ENCODE measurements at places on chromosomes 4 and X.

- DNase-seq: no peak
These were observed 114.2 kb downstream of the CDS1 start for GRCh38 chr4:84697159-84697558.

- no peak for DNase-seq
These were observed 89.0 kb downstream of the TRAPPC11 start for GRCh38 chr4:183747931-183748670.

GRCh38 chrX:72120837-72121236, 10.9 kb downstream of the RTL5 start:
- no peak for DNase-seq

DNA sequence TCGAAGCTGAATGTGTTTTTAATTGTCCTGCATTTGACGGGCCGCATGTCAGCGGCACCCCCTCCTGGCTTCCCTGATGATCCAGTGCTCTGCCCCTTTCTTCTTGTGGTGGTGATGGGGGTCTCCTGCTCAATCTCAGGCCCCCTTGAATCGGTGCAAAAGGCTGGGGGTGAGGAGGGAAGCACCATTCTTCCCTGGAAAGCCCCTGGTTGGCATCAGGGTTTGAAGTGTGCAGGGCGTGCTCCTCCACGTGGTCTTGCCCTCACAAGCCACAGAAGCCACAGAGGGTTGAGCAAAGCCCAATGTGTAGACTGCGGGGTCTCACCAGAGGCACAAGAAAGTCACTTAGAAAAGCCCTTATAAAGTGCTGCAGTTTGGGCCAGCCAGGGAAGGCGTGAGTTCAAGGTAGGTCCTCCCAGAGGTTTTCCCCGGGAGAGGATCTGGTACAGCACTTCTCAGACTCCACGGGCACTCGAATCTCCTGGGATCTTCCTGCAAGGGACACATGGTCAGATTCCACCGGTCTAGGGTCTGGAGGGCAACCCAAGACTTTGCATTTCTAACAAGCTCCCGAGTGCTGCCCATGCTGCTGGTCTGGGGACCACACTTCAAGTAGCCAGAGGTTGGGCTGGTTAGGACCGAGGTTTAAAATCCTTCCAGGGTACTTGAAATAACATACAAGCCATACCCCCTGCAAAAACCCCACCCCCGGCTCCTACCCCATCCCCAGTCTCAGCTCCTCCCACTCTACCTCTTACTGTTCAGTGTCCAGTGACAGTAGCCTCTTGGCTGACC, 35.1 kb downstream of the PSAPL1 start:
- DNase-seq: no peak

DNA sequence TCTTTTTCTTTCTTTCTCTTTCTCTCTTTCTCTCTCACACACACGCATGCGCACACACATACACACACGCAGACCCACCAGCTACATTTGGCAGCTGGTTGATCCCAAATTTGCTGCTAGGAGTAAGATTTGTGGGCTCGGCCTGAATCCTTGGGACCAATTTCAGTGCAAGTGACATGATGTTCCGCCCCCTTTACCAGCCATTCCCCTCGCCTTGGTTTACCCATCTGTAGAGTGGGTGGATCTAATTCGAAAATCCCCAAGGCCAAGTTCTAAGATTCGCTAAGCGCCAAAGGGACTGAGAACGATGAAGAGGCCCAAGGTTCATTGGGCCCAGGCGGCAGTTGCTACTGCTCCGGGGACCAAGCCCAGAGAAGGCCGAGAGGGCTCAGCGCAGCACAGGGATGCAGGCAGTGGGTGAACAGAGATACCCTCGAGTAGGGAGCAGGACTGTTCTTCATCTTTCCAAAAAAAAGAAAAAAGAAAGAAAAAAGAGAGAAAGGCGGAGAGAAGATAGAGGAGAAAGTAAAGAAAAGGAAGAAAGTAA, 5.8 kb downstream of the NKX3-2 start:
- no peak for DNase-seq

DNA sequence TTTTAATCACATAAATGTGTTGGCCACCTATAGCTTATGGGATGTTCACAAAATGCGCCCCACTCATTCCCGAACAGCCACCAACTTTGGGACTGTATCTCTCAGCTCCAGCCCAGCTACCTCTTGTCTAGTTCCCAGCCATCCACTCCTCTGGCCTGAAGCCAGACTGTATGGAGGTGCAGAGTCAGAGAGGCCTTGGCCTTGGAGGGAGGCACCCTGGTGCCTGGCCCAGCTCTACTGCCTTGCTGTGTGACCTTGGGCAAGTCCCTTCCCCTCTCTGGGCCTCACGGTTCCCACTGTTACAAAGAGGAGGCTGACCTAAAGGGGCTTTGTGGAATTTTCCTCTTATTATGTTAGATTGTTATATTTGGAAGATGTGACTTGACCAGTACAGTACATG, 13.9 kb downstream of the MAMLD1 start:
- no peak for DNase-seq

- no peak for DNase-seq
These were observed 25.9 kb downstream of the UNC5C start for GRCh38 chr4:95522682-95523530.

DNA sequence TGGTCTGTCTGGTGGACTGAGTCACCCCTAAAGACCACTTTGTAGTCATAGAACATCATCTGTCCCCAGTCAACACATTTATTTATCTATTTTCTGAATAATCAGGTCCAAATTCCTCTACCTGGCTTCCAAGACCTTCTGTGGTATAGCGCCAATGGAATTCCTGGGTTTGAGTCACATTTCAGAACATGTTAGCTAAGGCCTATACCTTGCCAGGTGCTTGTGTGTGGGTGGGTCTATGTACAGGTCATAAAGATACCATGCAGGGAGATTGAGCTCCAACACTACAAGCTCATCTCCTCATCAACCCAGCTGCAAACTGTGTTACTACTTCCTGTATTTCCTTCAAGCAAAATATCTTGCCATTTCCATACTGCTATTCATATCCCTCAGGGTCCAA, 113.3 kb downstream of the TRAPPC11 start:
- DNase-seq: no peak

GRCh38 chr4:142413485-142413884, 432.6 kb downstream of the INPP4B start:
- no peak for DNase-seq

GRCh38 chr4:16687011-16687410, 211.4 kb downstream of the LDB2 start:
- DNase-seq: no peak

DNA sequence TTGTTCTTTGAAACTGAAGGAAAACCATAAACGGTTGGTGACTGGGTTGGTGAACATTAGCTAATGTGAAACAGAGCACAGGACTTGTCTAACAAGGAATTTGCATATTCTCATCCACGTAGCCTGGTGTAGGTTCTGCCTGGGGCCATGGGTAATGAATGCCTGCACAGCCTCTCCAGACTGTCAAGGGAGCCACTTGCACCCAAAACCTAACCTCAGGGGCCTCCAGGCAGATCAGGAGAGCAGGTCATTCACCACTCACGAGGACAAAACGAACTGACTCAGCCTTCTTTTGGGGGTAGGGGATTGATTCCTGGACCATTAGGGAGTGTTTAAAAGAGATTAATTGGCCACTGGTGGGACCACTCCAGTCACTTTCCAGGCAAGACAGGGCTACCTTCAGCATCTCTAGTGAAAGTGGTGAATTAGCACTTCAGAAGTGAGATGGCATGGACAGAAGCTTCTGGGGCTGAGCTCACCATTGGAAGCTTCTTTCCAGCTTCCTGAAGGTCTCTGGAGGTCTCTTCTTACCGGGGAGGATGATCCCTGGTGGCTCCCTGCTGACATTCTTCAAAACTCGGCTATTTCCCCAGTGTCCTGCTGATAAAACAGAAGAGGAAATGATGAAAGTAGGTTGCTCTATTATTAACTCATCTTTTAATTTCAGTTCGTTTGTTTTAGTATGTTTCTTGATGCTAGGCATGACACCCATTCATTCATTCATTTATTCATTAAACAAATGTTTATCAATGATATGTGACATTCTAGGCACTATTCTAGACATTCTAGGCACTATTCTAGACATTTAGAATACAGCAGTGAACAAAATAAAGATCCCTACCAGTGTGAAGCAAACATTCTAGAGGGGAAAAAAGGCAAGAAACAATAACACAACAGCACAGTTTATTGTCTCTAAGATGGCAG, 104.5 kb upstream of the LNX1 start:
- no peak for DNase-seq

DNA sequence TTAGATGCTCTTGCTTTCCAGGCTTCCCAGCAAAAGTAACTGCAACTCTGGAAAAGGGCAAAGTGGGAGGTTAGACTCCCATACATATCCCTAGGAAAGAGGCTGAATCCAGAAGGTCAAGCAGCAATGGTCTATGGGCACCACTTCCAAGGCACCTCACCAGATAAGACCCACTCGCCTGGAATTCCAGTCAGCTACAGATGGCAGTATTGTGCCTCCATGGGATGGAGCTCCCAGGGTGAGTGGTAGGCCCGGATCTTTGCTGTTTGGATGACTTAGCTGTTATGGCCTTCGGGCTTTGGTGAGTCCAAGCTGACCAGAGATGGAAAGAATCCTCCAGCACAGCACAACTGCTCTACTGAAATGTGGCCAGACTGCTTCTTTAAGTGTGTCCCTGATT, 688.0 kb downstream of the PCDH19 start:
- no peak for DNase-seq

DNA sequence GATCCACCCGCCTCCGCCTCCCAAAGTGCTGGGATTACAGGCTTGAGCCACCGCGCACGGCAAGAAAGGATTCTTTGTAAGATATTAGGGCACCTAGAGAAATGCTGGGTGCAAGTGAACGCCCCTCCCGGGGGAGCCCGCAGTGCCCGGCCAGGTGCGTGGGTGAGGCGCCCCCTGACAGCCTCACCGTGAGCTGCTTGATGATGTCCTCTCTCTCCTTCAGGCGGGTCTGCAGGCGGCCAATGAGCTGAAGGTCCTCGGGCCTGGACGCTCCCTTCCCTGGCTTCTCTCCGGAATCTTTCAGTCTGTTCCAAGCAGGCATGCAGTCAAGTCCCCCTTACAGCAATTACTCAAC, 21.9 kb downstream of the MED28 start:
- DNase-seq: no peak

GRCh38 chr4:1019729-1020470, 8.5 kb downstream of the FGFRL1 start:
- DNase-seq: no peak

DNA sequence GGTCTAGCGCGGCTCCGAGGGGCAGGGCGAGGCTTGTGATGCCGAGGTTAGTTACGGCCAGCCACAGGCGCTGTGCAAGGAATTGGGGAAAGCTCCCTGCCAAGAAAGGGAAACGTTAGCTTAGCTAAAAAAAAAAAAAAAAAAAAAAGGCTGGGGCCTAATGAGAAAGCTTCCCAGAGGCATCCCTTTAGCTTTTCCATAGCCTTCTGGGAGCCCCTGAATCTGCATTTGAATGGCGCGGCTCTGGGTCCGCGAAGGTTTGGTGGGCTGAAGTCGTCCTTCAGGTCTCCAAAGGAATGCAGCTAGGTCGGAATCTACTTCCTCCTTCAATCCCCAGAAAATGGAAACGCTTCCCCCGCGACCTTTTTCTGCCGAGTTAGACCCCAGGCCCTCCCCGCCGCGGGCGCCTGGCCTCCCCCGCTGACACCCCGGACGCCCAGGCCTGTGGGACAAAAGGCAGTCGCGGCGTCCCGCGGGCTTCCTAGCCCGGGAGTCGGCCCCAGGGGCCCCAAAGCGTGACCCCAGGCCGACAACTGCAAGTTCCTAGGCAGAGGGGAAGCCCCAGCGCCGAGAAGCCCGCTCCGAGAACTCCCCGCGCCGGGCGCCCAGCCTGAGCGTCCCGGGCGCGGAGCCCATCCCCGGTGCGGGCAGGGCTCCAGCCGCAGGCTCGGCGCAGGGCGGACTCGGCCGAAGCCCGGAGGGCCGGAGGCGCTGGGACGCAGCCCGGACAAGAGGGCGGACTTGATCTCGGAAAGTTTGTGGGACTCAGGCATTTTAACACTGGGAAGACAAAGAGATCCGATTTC, 605 bp upstream of the FAT1 start:
- no peak for DNase-seq

DNA sequence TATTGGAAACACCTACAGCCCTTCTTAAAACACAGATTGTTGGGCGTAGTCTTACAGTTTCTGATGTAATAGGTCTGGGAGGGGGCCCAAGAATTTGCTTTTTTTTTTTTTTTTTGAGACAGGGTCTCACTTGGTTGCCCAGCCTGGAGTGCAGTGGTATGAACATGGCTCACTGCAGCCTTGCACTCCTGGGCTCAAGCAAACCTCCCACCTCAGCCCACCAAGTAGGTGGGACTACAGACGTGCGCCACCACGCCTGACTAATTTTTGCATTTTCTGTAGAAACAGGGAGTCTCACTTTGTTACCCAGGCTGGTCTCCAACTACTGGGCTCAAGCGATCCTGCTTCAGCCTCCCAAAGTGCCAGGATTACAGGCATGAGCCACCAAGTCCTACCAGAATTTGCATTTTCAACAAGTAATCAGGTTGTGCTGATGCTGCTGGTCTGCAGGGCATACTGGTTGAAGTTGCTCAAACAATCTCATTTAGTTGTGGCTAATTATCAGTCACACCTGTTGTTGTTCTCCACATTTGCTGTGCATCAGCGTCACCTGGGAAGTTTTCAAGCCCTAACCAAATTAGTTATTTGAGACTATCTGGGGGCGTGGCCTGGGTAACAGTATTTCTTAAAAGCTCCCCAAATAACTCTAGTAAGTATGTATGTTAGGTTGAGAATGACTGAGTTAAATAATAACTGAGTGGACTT, 14.0 kb downstream of the TMEM154 start:
- no peak for DNase-seq

- no peak for DNase-seq
These were observed 175.8 kb downstream of the CCNG2 start for GRCh38 chr4:77332696-77333270.

GRCh38 chr4:87117051-87117731, 103.2 kb downstream of the KLHL8 start:
- no peak for DNase-seq

- DNase-seq: no peak
These were observed 30.3 kb downstream of the CCNG2 start for GRCh38 chr4:77187322-77187721.

- DNase-seq: peak; percentile 9
These were observed 20.5 kb upstream of the BLTP1 start for GRCh38 chr4:122131562-122132157.

GRCh38 chr4:1241466-1241935, 7.4 kb downstream of the CTBP1 start:
- no peak for DNase-seq

- no peak for DNase-seq
These were observed 34.6 kb downstream of the FAM9C start for GRCh38 chrX:13009844-13010243.

DNA sequence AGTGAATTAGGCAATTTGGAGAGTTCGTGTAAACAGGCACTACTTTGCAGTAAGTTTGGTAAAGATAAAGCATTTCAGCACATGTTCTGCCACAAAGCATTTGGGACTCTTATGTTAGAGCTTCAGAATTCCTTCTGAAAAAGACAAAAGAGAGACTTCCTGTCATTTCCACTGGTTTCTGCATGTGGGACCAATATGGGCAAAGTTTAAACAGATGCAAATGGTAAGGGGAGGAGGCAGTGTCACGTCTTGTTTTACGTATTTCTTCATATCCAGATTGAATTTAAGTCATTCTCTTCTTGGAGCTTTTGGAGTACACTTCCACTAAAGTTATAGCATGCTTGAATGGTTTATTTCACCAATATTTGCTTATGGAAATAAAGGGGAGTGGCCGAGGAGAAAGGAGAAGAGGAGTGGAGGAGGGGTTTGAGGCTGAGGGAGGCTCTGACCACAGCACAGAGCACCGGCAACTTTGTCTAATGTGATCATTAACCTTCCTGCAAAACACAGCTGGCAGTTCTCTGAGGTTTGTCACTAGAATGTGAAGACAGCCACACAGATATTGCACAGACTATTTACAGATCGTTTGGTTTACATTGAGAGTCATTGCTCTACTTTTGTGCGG, at the start of gene APELA:
Gene APELA (plus strand): TSS at position 479 of the 625 bp plus-strand sequence. CDS start 154 bp downstream, outside the sequence.
- no peak for DNase-seq
